ENCODE measurements at places on chromosomes 11 and 22. TPM values are rescaled to one million over a fixed set of nuclear protein-coding genes. Genes with fewer than 3 reads are reported as not detected.

- H3K4me3 ChIP-seq = no peak overlapping the region
- DNase-seq = no peak
- no peaks in the 10 kb centered on the region for H3K36me3 ChIP-seq
- H3K4me1 ChIP-seq = no peaks in the 10 kb centered on the region
- no peak overlapping the region for H3K27ac ChIP-seq
Observed at GRCh38 chr11:30717641-30718040, 131.5 kb upstream of the MPPED2 start.

Gene KCNJ1
- not detected for total RNA-seq

GRCh38 chr11:61917334-61918109, at the start of gene RAB3IL1:
Gene RAB3IL1 (minus strand): TSS chr11:61917566. CDS start chr11:61917367, 199 bp downstream.
- peak within 1 kb of the TSS; percentile 43 for H3K4me3 ChIP-seq
- peaks cover 55% of the 10 kb centered on the region for H3K27me3 ChIP-seq
- peak; percentile 55 for DNase-seq
- peak within 1 kb of the TSS; percentile 72 for H3K27ac ChIP-seq
- no peaks in the 10 kb centered on the region for H3K36me3 ChIP-seq
- H3K4me1 ChIP-seq = peaks cover 11% of the 10 kb centered on the region

DNA sequence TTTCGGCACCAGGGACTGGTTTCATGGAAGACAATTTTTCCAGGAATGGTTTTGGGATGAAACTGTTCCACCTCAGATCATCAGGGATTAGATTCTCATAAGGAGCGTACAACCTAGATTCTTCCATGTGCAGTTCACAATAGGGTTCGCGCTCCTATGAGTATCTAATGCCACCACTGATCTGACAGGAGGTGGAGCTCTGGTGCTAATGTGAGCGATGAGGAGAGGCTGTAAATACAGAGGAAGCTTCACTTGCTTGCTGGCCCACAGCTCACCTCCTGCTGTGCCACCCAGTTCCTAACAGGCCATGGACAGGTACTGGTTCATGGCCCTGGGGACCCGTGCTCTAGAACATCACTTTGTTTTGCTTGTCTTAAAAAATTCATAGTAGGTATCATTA, 41.8 kb upstream of the AMPD3 start:
- no peak overlapping the region for H3K4me3 ChIP-seq
- H3K27ac ChIP-seq = peak overlapping the region; percentile 54
- no peaks in the 10 kb centered on the region for H3K27me3 ChIP-seq
- peaks cover 5% of the 10 kb centered on the region for H3K4me1 ChIP-seq
- no peaks in the 10 kb centered on the region for H3K36me3 ChIP-seq

DNA sequence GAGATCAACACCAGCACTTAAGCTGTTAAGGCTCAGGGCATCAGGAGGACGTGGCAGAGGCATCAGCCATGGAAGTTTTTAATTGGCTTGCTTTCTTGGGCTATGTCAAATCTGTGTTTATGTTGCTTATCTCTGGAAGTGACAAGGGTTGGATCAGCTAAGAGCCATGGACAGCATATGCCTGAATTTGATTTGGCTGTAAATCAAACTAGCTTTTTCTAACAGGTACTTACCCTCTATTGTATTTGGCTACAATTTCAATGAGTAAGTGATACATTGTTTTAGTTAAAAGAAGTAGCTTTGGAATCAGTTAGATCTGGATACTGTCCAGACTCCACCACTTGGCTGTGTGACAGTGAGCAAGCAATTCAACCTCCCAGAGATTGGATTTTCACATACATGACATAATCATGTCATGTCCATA, 936.6 kb downstream of the OPCML start:
- no peaks in the 10 kb centered on the region for H3K36me3 ChIP-seq
- no peaks in the 10 kb centered on the region for H3K27me3 ChIP-seq
- no peak overlapping the region for H3K27ac ChIP-seq
- no peak overlapping the region for H3K4me3 ChIP-seq

Gene OR4A15
- total RNA-seq = not detected

DNA sequence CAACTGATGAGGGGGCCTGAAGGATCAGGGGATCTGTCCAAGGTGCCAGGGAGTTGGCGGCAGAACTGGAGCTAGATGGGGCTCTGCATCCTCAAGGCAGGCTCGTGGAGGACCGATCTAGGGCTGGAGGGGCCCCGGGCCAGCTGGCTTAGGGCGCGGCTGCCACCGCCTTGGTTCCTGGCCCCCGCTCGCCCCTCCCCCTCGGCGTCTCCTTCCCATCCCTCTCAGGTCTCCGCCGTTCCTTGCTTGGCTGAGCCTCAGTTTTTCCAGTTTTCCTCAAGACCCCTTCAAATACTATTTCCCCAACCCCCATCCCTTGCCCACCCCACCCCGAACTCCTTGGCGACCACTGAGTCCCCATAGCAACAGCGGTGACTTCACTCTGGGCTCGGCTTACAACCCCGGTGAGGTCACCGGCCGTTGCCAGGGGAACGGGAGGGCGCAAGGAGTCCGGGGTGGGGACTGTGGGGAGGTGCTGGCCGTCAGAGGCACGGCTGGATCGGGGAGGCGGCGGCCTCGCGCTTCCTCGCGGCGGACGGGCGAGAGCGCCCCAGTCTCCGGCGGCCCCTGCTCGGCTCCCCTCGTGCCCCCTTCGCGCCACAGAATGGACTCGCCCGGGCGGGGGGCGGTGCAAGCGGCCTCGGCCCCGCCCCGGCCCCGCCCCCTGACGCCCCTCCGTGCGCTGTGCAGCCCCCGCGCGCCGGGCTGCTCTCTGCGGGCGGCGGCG, 7.5 kb downstream of the FREY1 start:
- peak; percentile 75 for DNase-seq
- peaks cover 50% of the 10 kb centered on the region for H3K27me3 ChIP-seq
- peak overlapping the region; percentile 8 for H3K27ac ChIP-seq
- peaks cover 14% of the 10 kb centered on the region for H3K4me1 ChIP-seq
- no peaks in the 10 kb centered on the region for H3K36me3 ChIP-seq

DNA sequence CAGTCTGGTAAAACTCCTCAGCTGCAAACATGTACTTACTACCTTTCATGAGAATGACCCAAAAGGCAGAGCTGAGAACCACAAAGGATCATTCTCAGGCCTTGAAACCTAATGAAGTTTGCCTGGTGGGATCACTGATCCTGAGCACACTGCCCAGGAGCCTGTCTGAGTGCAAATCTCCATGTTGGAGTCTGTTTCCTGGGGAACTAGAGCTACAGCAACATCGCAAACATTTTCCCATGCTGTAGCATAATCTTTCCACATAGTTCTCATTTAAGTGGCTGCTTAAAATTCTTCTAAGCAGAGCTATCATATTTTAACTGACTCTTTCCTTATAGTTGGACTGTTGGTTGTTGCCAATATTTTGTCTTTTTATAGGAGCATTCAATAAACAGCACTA, 58.5 kb downstream of the GUCY1A2 start:
- H3K36me3 ChIP-seq = no peaks in the 10 kb centered on the region
- no peak overlapping the region for H3K27ac ChIP-seq
- DNase-seq = no peak

- DNase-seq = peak; percentile 25
- peak overlapping the region; percentile 59 for H3K27ac ChIP-seq
- H3K36me3 ChIP-seq = no peaks in the 10 kb centered on the region
- H3K27me3 ChIP-seq = no peaks in the 10 kb centered on the region
- no peak overlapping the region for H3K4me3 ChIP-seq
Observed at GRCh38 chr11:26947379-26947844, 46.5 kb upstream of the FIBIN start.

- no peak for DNase-seq
- no peaks in the 10 kb centered on the region for H3K4me1 ChIP-seq
- H3K36me3 ChIP-seq = no peaks in the 10 kb centered on the region
- no peak overlapping the region for H3K4me3 ChIP-seq
- H3K27me3 ChIP-seq = peaks cover 19% of the 10 kb centered on the region
- H3K27ac ChIP-seq = no peak overlapping the region
Observed at GRCh38 chr11:120977266-120978137, 46.4 kb upstream of the TBCEL start.

GRCh38 chr11:45607995-45608394, 57.4 kb downstream of the CHST1 start:
- H3K4me3 ChIP-seq = no peak overlapping the region
- H3K27me3 ChIP-seq = no peaks in the 10 kb centered on the region
- no peaks in the 10 kb centered on the region for H3K4me1 ChIP-seq
- DNase-seq = peak; percentile 10

DNA sequence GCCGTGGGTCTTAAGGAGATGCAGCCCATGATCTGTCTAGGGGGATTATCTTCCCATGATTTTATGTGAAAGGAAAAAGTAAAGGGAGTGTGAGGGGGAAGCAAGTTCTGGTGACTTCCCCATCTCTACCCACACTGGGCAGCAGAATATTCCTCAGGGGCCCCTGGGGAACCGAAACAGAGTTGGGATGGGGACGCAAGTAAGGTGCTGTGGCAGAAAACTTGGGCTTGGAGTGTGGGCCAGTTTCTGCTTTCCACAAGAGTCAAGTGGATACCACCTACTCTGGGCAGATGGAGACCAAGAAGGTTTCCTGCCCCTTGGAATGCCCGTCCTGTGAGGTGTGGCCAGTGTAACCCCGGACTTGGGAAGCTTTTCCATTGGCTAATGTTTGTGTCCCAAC, 64.4 kb downstream of the SGSM3 start:
- no peak overlapping the region for H3K27ac ChIP-seq
- peaks cover 2% of the 10 kb centered on the region for H3K36me3 ChIP-seq
- H3K27me3 ChIP-seq = no peaks in the 10 kb centered on the region

Gene OR2AG2
- 0.79 TPM for total RNA-seq

DNA sequence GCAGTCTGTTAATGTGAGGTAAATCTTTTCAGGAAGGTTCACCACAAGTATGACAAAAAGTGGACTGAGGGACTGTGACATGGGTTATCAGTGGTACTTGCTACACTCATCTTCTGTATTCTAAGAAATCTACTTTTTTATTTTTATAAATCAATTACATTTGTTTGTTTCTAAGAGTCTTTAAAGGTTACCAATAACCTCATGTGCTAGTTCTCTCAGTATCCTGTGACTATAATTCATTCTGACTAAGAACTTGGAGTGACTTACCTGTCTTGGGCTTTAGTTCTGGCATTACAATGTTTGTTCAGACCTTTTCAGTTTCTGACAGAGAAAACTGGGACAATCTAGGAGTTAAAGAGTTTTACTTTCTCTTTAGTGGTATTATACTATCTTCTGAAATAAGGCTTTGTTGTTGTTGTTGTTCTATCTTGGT, 108.4 kb downstream of the PDE3B start:
- no peaks in the 10 kb centered on the region for H3K36me3 ChIP-seq
- H3K27me3 ChIP-seq = no peaks in the 10 kb centered on the region
- no peak overlapping the region for H3K4me3 ChIP-seq
- no peak for DNase-seq

Gene SLCO2B1
- 106 TPM for total RNA-seq

GRCh38 chr11:11909727-11910126, 68.0 kb downstream of the USP47 start:
- peaks cover 20% of the 10 kb centered on the region for H3K36me3 ChIP-seq
- H3K27me3 ChIP-seq = no peaks in the 10 kb centered on the region
- H3K4me1 ChIP-seq = no peaks in the 10 kb centered on the region
- no peak overlapping the region for H3K4me3 ChIP-seq
- H3K27ac ChIP-seq = no peak overlapping the region

GRCh38 chr11:59076876-59077571, 9.1 kb upstream of the GLYATL1B start:
- no peaks in the 10 kb centered on the region for H3K36me3 ChIP-seq
- DNase-seq = no peak
- peaks cover 23% of the 10 kb centered on the region for H3K27me3 ChIP-seq
- H3K27ac ChIP-seq = no peak overlapping the region
- H3K4me3 ChIP-seq = no peak overlapping the region

Gene BACE1
- total RNA-seq = 6.6 TPM

DNA sequence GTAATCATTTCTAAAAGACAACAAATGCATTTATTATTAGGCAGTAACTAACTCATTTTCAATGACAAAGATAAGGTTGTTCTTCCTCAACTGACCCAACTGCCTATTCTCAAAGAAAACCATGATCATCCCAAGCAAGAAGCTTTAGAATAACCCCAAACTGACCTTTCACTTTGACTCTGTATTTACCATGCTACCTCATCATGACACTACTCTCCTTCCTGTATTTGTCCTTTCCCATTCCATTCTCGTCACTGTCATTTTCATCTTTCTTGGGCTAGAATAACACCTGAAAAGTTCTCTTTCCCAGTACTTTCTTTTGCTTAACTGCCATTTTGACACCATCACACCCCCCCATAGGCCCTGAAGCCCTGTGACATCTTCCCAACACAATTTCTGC, 48.3 kb downstream of the TCF20 start:
- no peak for DNase-seq
- peaks cover 6% of the 10 kb centered on the region for H3K4me1 ChIP-seq
- H3K27me3 ChIP-seq = no peaks in the 10 kb centered on the region
- no peaks in the 10 kb centered on the region for H3K36me3 ChIP-seq
- no peak overlapping the region for H3K4me3 ChIP-seq

DNA sequence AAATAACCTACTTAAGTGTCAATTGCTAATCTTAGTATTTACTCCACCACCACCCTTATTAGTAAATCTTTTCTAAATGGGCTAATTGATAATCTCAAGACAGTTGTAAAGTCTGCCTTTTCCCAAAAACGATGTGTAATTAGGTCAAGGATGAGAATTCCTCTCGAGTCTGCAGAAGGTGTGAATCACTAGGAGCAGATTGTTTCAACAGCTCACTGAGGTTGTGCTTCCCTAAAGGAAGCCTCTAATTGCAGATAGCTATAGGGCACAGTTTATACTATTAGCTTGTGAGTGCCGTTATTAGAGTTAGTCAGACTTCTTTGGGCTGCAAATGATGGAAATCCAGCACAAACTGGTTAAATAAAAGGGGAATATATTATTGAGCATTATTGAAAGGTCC, 84.9 kb downstream of the C11orf91 start:
- H3K4me1 ChIP-seq = no peaks in the 10 kb centered on the region
- no peak for DNase-seq
- no peak overlapping the region for H3K27ac ChIP-seq
- no peak overlapping the region for H3K4me3 ChIP-seq
- H3K36me3 ChIP-seq = no peaks in the 10 kb centered on the region

Gene GP1BB
- 10.3 TPM for total RNA-seq

GRCh38 chr11:34268906-34269430, 88.8 kb downstream of the ABTB2 start:
- no peak overlapping the region for H3K27ac ChIP-seq
- H3K4me3 ChIP-seq = no peak overlapping the region
- H3K27me3 ChIP-seq = no peaks in the 10 kb centered on the region
- no peaks in the 10 kb centered on the region for H3K36me3 ChIP-seq
- H3K4me1 ChIP-seq = peaks cover 7% of the 10 kb centered on the region

Gene MISFA
- not detected for total RNA-seq

DNA sequence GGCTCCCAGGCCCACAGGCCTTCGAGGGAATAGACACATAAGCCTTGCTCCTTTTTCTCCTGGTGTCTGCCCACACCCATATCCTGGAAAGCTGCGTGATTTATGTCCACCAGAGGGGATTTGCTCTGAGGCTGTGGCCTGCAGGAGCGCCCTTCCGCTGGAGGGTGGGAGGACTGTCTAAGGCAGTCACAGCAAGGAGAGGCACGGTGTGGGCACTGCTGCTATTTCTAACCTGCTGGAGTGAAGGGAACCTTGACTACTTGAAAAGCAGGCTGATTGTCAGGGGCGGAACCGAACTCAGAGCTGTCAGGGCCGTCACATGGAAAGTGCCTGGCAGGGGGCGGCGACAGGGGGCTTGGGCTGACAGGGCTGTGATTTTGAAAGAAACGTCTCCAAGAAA, 3.7 kb downstream of the UPB1 start:
- DNase-seq = no peak
- peaks cover 18% of the 10 kb centered on the region for H3K27me3 ChIP-seq
- no peak overlapping the region for H3K27ac ChIP-seq
- no peak overlapping the region for H3K4me3 ChIP-seq
- peaks cover 8% of the 10 kb centered on the region for H3K4me1 ChIP-seq

Data from transverse colon (tissue), 4 donors.